ENCODE measurements at places on chromosomes 11 and 22.

DNA sequence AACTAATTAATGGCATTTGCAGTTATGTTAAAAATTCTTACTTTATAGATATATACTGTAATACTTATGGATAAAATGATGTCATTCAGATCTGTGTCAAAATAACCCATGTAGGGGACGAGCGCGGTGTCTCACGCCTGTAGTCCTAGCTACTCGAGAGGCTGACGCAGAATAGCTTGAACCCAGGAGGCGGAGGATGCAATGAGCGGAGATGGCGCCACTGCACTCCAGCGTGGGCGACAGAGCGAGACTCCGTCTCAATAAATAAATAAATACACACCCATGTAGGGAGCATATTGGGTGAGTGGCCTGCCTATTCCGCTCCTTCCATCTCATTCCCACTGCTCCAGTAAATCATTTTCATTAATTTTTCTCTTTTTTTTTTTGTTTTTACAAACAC lies 7.1 kb downstream of the SNU13 start:
- no peak for DNase-seq

DNA sequence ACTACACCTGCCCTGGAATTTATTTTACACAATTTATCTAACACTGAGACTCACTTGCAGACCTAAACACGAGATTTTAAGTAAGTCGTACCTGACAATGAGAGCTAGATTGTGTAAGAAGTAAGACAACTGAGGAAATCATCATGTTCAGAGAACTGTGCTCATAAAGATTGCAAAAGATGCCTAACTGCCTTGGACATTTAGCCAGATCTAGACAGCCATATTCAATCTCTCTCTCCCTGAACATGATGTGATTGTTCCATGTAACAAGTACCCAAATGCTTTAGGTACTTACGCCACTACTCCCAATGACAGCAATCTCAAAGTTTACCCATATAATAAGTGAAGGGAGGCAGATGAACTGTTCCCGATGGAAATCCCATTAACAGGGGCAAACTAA lies 209.8 kb upstream of the PITPNB start:
- DNase-seq, result no peak

GRCh38 chr22:42515896-42516295 lies 3.7 kb downstream of the RRP7A start:
- no peak for DNase-seq

DNA sequence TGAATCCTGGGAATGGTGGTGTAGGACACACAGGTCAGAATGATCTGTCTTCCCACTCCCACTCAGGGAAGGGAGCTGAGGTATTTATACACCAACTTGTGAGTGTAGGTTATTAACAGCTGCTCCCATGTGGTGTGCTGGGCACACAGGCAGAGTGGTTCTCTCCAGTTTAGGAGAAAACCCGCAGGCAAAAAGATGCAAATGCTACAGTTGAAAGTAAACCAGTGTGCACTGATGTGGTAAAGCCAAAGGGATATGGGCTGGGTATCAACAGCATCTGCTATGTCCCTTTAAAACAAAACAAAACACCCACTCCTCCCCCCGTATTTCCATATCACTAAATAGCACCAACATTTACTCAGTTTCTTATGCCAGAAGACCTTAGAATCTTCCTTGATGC lies 75.4 kb upstream of the SYT13 start:
- no peak for DNase-seq

GRCh38 chr11:113242767-113243397 lies 71.5 kb upstream of the TTC12 start:
- no peak for DNase-seq

GRCh38 chr11:46628961-46629360 lies 11.6 kb downstream of the ATG13 start:
- no peak for DNase-seq
